ENCODE measurements at places on chromosomes 16 and 17.
A peak's percentile ranks its signal among the peaks of the same experiment; 100 is the strongest.

DNA sequence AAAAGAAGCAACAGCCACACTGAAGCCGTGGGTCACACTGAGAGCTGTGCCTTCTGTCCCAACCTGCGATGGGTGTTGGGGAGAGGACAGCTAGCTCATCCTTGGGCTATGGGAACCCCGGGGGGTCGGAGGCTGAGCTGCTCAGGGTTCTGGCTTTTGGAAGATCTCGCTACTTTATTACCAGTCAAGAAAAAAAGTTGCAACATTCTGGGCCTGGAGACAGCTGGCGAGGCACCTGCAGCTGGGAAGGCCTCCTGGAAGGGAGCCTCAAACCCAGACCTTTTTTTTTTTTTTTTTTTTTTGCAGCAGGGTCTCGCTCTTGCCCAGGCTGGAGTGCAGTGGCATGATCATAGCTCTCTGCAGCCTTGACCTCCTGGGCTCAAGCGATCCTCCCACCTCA, 24.9 kb downstream of the TPSD1 start:
- no peak for DNase-seq

DNA sequence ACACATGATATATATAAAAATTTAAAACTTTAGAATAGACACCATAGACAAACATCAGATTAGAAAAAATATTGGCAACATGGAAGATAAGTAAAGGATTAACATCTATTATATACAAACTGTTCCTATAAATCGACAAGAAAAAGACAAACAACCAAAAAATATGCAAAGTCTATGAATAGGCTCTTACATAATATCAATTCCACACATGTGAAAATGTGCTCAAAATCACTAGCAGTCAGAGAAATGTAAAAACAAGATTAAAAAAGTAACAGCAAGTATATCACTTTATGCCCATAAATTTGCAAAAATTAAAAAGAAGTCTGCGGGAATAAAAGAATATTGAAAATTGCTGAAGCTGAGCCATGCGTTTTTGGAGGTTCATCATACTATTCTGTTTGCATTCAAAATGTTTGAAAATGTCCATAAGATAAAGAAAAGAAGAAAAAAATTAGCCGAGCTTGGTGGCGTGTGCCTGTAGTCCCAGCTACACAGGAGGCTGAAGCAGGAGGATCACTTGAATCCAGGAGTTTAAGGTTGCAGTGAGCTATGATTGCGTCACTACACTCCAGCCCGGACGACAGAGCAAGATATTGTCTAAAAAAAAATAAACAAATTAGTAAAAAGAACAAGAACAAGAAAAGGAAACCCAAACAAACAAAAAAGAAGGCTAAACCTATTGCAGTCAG, 11.2 kb upstream of the ERN2 start:
- no peak for DNase-seq

GRCh38 chr16:87838643-87839541, 30.4 kb downstream of the SLC7A5 start:
- DNase-seq: no peak

DNA sequence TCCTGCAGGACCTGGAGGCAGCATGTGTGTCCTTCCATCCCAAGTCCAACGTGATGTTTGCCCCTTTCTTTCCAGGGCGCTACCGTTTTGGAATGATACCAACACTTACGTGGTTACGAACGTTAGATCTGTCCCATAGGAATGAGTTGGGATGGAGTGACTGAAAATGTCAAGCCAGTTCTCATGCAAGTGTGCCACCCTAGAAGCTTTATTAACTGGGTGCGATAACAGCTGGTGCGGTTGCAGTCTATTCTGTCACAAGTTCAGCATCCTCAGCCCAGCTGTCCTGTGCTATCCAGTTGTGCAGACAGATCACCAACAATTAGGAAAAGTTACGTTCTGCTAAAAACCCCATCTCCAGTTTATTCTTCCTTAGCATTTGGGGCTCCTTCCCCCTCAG, 52.5 kb downstream of the BANP start:
- no peak for DNase-seq

DNA sequence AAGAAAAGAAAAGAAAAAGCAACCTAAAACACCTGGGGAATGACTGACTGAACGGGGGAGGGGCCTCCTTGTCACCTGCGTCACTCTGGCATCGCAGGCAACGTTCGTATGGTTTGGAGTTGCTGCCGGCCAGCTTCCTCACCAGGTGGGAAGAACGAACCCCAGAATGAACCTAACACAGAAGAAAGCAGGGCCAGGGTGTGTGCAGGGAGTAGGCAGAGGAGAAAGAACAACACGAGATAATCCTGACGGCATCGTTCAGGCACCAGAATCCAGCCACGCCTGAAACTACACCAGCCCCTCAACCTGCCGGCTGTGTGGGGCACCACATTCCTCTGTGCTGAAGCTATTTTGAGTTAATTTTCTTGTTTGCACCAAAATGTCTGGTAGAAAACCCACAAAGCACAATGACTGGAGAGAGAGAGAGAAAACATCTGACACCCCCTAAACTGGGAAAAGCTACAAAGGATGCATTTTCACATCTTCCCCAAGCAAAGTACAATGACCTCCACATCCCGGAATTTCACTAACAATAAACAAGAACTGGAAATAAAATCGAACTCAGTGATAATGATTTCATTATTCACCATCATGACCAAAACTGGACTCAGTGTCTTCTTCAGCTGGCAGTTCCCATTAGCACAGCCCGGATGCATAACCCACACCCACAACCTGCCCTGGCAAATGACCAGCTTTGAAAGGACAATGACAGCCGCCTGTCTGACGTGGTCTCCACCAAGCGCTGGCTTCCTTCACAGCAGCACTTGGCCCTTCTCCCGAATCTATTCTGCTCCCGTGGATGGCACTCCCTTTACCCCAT, 23.6 kb downstream of the RAB40B start:
- DNase-seq: no peak

GRCh38 chr17:35315283-35315682, 58.1 kb downstream of the SLFN11 start:
- no peak for DNase-seq

GRCh38 chr16:2233872-2234812, 2.1 kb upstream of the DNASE1L2 start:
- DNase-seq: no peak

GRCh38 chr17:75468291-75468754, 11.9 kb downstream of the TMEM94 start:
- no peak for DNase-seq

GRCh38 chr17:13003454-13003851, 14.4 kb downstream of the ELAC2 start:
- no peak for DNase-seq

- no peak for DNase-seq
Observed at GRCh38 chr17:21512307-21513011, 136.3 kb downstream of the KCNJ12 start.

GRCh38 chr17:48552466-48553189, 7.7 kb upstream of the HOXB2 start:
- no peak for DNase-seq

DNA sequence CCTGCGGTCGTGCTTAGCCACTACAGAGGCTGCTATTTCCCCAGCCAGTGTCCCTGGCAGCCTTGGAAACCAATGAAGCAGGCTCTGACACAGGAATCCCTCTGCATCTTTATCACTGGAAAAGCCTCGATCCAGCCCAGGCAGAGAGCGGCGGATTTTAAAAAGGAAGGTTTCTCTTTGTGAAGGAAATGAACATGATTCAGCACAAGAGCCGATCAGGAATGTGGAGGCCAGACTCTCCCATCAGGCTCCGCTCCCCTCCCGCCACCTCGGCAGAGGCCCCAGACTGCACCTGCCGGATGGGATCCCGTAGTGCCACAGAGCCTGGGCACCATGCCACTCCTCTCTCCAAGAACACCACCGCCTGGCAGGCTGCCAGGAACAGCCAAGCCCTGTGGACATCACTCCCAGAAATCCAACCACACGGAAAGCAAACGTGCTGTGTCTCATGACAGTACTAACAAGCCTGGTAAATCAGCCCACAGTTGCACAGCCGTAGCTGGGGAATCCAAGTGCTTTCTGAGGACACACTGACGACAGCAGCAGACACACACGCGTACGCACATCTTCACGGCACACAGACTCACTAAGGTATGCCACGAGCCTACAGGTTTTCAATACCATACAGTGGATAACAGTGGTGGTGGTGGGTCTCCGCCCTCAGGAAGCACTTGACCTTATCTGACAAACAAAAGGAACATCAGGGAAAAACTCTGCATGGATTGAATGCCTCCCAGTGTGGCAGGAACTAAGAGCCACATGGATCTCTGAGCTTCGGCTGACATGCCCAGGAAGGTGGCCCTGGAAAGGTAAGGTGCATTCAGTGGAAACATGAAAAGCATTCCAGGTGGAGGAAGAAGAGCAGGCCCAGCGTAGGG, 5.4 kb downstream of the LRRC75A start:
- peak; percentile 80 for DNase-seq

- DNase-seq: no peak
Observed at GRCh38 chr17:40852364-40852763, 14.7 kb downstream of the KRT12 start.

- no peak for DNase-seq
Observed at GRCh38 chr16:88469615-88470395, 16.7 kb downstream of the ZFPM1 start.

DNA sequence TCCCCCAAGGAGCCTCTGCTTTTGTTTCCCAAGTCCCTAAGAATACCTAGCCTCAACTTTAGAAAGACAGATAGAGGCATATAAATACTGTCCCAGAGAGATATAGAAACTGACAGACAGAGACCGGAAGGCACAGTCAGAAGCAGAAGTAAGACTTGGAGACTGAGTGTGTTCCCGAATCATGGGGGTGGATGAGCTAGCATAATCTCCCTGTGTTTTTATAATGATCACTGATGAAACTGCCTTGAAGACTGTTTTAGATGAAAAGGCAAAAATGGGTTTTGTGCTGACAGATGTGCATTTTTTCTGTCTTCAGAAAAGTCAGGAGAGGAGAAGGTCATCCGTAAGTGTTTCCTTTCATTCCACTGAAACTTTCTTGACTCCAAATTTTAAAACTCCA, 8.3 kb upstream of the PSMD3 start:
- no peak for DNase-seq

DNA sequence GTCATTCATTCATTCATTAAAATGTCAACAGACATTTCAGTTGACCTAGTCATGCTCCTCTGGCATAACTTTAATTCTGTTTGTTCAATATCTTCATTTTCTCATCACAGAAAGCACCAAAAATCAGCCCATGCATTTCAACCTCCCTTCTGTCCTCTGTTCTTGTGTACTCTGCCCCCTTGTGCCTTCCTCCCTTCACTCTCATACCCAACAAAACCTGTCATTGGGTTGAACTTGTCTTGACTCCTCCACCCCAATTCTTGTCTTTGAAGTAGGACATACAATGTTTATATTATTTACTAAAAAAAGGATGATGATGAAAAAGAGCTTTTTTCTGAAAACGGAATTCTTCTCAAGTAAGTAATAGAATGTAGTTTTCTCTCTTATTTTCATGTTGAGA, 43.8 kb downstream of the COX10 start:
- no peak for DNase-seq

DNA sequence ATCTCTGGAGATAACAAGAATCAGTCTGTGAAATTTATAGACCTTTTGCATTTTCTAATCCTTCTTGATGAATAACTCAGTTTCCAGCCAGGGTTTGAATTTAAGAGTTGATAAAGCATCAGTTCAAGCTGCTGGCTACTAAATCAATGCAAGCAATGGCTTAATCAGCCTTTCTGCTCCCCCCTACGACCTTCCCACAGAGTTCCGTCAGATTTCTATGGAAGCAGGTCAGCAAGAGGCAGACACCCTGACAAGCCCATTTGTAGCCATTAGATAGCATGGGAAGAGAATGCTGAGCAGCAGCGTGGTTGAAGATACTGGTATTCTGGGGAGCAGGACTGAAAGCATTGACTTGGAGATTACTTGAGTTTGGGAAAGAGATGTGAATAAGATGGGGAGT, 868.1 kb downstream of the KCNJ2 start:
- no peak for DNase-seq

DNA sequence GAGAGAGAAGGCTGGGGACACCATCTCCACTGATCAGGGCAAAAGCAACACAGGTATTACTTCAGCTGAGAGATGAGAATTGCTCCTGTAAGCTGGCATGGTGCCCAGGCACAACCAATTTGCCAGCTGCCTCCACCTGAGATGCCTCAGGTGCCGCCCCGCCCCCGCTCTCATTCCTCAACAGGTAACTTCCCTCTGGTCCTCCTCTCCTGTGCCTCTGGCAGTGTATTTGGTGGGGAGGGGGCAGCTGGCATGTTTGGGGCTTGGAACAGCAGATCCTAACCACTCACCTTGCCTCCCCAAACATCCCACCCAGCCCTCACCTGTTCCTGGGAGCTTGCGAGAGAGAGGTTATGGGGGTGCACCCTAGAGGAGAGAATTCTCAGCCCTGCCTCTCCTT, 2.9 kb upstream of the SRCIN1 start:
- peak; percentile 80 for DNase-seq

DNA sequence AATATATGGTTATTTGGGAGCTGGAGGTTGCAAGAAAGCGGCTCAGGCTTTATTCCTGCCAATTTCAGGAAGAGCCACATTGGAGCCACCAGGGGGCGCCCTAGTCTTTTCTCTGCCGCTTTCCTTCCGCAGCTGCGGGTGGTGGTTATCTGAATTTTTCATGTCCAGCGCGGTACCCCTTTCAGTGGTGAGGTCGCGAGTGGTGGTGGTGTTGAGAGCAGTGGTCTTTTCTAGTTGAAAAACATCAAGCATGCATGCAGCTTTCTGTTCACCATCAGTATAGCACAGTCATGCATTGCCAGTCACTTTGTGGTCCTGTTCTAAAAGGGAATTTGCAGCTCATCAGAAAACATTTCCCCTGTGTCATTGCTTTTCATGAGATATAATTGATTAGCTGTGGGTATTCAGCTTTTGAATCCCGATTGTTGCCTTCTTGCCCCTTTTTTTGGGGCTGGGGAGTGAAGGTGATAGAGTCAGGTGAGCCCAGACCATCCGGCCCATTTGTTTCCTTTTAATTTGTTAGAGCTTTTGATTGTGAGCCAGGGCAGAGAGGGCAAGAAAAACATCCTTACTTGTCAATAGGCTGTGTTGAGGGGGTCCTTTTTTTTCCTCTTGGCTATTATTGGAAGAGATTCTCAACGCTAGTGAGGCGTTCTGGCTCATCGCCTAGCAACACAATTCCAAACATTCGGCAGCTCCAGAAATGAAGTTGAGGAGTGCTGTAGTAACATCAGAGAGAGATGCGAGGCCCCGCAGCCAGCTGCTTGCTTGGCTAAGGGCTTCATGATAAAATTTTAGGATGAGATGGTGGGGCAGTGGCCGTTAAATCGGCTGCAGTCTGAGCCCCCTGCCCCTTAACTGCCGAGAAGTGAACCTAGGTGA, 119.0 kb downstream of the SNX29 start:
- DNase-seq: peak; percentile 53

DNA sequence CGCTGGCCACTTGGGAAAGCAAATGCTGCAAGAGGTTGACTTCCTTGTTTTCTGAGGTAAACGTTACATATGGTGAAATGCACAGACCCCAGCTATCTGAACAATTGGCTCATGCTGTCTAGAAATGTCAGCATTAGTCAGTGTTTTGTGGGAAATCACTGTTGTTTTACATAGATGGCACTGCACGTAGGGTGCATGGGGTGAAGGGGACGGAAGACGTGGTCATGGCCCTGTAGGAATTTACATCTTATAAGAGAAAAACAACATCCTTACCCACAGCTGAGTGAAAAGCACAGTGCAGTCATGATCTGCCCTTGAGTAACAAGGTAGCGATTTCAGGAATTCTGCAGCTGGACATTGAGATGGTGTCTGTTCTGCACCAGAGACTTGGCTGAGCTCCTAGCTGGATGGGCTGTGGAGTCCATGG, 15.2 kb downstream of the RPTOR start:
- DNase-seq: no peak

- DNase-seq: no peak
Observed at GRCh38 chr16:69253870-69254341, 57.2 kb upstream of the VPS4A start.
